Activated T-helper 17 cell treated with anti-CD3 and anti-CD28 coated beads, Interleukin-2, amount 50 U/mL, for 72 hours (primary cell): ENCODE measurements at places on chromosomes 2 and 18. TPM values are rescaled to one million over a fixed set of nuclear protein-coding genes. Genes with fewer than 3 reads are reported as not detected.

The RAB27B gene
- total RNA-seq, result 0.28 TPM

GRCh38 chr2:85178980-85179411, 45.8 kb downstream of the TCF7L1 start:
- no peak for ATAC-seq

GRCh38 chr2:8573234-8573941, 108.5 kb upstream of the ID2 start:
- no peak for ATAC-seq

GRCh38 chr2:32064021-32064601, 755 bp downstream of the SPAST start:
- peak; percentile 24 for ATAC-seq

- no peak for ATAC-seq
Observed at GRCh38 chr18:26192233-26192632, 34.0 kb upstream of the TAF4B start.

The IHH gene
- total RNA-seq, result 0.29 TPM

The HDAC4 gene
- 34.3 TPM for total RNA-seq

The TMEM150A gene
- 3.7 TPM for total RNA-seq

GRCh38 chr18:29307231-29307630, 1130.3 kb upstream of the CDH2 start:
- no peak for ATAC-seq
